ENCODE measurements at places on chromosomes 1 and 21.

DNA sequence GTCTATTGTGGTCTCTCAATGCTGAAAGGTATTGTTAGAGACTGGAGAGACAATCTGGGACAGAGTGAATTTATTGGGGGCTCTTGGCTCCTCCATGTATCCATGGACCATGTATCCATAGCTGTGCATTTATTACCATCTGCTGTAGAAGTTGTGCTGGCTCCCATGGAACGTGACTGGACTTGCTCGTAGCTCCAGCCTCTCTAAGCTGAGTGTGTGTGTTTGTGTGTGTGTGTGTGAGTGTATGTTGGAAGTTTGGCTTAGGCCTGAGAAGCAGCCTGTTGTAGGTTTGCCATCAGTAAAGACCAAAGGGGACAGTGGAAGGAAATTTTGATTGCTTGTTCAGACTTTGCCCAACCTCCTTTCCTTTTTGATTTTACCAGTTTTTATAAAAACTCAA lies 105.7 kb upstream of the USP24 start:
- no peak for DNase-seq

GRCh38 chr1:160400223-160400645 lies at the start of gene VANGL2:
Gene VANGL2, plus strand, starts transcription at chr1:160400564. Its CDS starts 15,274 bp downstream, at chr1:160415838.
- peak; percentile 60 for DNase-seq

DNA sequence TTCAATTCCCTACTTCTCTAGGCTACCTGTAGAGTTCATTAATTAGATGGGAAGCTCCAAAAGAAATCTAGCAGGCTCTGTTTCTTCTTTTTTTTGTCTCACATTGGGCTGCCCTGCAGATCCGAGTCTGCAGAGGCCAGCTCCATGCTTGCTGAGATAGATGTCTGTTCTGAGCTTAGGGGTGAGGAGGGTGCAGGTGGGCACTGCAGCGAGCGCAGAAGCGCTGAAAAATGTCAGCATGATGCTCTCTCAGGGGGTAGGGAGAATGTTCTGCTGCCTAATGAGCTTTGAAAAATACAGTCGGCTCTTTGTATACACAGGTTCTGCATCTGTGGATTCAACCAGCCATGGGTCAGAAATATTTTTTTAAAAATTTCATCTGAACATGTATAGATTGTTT lies 56.8 kb upstream of the KCNA3 start:
- no peak for DNase-seq

GRCh38 chr1:32487182-32487581 lies 22.3 kb downstream of the ZBTB8B start:
- DNase-seq: no peak

- DNase-seq: no peak
Observed at GRCh38 chr1:6599141-6599975, 3.3 kb downstream of the KLHL21 start.

GRCh38 chr21:46320331-46320801 lies 3.3 kb downstream of the C21orf58 start:
- no peak for DNase-seq

DNA sequence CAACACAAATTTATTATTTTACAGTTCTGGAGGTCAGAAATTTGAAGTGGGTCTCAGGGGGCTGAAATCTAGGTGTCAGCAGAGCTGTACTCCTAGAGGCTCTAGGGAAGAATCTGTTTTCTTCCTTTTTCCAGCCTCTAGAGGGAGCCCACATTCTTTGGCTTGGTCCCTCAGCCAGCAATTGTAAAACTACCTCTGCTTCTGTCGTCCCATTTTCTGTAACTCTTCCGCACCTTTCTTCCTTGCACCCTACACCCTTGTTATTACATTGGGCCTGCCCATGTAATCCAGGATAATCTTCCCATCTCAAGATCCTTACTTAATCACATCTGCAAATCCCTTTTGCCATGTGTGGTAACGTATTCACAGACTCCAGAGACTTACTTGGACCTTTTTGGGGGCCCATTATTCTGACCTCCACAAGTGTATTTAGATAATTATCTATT lies 24.8 kb upstream of the THEM4 start:
- no peak for DNase-seq

DNA sequence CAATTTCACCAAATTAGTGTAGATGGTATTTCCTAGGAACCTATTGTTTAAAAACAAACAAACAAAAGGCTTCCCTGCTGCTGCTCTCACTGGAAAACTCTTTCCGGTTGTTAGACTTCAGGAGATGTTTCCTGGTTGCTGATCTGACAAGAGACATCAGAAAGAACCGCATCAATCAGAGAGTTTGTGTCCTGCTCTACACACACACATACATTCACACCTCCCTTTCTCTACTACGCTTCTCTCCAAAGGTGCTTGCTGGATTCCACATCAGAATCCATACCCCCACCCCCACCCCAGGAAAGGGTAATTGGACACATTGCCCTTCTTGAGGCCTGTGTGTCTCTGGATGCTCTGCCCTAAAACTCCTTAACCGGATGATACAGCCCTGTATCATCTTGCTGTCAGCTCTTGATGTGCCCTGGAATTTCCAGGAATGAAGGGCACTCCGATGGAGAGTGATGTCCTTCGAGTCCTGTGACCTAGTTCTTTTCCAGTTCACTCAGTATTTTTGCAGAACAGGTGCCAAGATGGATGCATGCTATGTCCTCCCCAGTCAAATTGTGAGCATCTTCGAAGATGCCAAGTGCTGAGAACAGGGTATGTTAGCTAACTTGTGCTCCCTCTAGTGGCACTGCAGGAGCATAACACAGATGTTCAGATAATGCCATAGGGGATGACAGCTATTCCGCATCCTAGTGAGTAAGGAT lies 113.7 kb upstream of the SLC35F3 start:
- no peak for DNase-seq

DNA sequence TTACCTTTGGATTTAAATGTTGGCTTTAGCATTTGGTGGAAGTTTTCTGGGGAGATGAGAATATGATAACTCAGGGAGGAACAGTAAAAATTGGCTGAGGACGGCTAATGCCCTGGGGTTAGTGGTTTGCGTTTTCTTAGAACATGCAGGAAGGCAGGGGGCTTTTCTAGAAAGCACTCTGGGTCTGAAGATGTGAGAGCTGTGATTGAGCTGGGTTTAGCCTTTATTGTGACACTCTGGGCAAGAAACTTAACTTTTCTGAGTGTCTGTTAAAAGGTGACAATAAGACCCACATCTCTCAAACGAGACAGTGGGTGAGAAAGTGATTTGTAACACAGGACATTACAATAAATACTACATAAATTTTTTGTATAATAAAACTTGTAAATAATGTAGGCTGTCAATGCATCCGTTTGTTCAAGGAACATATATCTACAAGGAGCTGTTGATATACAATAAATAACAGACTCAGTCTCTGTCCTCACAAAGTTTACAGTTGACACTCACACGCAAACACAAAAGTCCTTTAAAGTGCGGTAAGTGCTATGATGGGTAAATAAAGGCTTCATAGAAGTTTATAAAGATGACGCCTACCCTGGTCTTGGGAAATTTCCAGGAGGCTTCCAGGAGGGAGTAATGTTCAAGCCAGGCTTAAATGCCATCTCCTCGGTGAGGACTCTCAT lies 49.5 kb upstream of the MRPS6 start:
- no peak for DNase-seq

GRCh38 chr1:19344372-19344810 lies 32.3 kb downstream of the SLC66A1 start:
- DNase-seq: no peak

DNA sequence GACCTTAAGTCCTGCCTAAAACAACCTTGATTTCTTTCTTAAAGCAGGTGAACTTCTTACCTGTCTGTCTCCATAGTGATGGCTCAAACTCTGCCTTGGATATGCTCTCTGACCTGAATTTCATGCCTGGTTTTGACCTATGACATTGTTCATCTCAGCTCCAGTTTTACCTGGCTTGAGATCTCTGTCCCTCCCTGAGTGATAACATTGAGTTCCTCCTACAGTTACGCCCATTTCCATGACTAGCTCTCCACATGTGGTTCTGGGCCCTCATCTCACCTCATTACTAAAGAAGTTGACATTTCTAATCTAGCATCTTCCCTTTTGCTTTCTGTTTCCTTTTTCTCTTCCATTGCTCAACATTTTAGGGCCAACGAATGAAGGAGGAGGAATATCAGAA lies 233.1 kb downstream of the HHIPL2 start:
- DNase-seq: no peak

GRCh38 chr1:78814176-78814575 lies 164.5 kb downstream of the IFI44 start:
- no peak for DNase-seq

DNA sequence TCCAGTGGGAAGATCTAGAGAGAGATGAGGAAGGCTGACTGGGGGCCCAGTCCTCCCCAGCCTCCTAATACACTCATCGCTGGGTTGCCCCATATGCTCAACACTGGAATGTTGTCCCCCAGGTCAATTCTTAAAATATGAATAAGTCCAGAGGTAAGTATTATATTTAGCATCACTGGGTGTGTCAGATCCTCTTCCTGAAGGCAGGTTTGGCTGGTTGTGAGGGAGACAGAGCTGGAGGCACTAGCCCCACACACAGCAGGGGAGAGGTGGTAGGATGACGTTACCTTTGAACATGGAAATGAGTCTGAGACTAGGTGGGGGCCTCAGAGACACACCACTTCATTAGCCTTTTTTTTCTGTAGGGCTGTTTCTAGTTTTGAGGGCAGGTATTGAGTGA lies 42.6 kb downstream of the SLC44A3 start:
- DNase-seq: no peak

DNA sequence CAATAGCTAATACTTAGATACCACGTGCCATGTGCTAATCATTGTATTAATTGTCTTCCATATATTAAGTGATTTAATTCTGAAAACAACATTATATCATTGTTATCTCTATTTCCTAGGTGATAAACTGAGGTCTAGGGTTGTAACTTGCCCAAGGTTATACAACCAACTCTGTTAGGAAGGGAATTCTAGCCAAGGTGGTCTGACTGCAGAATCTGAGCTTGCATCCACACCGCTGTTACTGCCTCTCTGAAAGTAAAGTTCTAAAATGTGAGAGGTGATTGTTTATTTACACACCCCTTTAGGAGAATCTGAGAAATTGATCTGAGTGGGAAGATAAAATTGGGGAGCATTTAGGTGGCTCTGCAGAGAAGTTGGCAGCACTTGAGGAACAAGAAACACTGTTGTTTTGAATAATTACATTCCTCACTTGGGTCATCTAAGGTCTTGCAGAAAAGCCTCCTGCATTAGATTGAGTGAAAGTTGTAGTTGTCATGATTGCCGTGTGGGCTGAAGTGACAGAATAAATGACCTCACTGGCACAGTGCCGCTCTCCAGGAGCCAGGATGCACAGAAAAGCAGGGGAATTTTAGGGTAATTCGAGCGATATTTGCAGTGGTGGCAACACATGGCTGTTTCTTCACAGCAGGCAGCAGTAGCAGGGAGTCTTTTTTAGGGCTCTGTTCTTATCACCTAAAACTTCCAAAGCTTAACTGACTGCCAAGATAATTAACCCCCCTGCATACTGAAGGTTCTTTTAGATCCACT lies 121.7 kb downstream of the ADGRL4 start:
- DNase-seq: no peak

GRCh38 chr1:84708031-84708430 lies 17.8 kb upstream of the SSX2IP start:
- no peak for DNase-seq

DNA sequence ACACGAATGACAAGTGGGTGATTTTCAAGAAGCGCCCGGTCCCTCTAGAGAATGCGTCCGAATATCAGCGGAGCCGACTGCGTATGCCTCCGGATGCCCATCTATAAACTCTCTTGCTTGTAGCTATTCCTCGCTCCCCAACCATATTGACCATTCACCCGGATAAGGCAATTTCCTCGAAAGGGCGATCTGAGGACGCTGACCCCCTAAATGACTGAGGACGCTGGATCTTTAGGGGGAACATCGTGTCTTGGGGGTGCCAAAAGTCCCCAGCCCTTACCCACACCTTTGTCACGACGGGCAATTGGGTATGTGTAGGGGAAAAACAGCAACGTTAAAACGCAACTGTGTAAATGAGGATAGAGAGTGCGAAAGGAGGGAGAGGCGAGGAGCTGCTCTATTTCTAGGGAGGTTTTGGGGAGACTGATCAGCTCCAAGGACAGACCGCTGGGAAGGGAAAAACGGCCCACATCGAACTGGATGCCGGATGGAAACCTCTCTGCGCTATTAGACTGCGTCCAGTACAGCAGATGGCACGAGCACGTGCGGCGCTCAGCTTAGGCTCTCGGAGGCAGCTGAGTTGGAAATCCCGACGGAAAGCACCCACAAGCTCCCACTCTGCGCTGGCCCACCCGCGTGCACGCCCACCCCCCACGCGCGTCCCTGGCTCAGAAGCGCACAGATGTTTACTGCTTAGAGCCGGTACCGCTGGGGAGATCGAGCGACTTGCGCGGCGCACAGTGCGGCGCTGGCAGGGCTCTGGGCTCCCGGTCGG lies 2.9 kb upstream of the PRRX1 start:
- no peak for DNase-seq

GRCh38 chr1:154186177-154186576 lies 5.7 kb downstream of the TPM3 start:
- DNase-seq: no peak

DNA sequence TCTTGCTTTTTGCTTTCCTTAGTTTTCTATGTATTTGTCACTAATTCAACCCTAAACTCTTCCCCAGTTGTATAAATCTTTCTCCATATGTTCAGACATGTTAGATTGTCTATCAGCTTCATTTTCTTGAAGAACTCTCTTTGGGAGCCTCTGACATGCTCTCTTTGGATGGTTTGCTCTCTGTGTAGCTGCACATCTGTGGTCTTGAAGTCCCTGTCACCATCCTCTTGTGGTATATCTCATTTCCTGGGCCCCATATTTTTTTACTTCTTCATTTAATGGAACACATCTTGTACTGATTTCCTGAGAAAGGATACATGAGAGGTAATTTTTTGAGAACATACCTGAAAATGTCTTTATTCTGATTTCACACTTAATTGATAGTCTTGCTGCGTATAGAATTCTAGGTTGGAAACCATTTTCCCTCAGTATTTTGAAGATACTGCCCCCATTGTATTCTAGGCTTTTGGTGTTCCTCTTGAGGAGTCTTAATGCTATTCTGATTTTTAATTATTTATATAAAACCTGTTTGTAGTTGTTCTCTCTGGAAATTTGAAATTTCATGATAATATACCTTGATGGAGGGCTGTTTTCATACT lies 72.6 kb downstream of the ST3GAL3 start:
- DNase-seq: no peak

DNA sequence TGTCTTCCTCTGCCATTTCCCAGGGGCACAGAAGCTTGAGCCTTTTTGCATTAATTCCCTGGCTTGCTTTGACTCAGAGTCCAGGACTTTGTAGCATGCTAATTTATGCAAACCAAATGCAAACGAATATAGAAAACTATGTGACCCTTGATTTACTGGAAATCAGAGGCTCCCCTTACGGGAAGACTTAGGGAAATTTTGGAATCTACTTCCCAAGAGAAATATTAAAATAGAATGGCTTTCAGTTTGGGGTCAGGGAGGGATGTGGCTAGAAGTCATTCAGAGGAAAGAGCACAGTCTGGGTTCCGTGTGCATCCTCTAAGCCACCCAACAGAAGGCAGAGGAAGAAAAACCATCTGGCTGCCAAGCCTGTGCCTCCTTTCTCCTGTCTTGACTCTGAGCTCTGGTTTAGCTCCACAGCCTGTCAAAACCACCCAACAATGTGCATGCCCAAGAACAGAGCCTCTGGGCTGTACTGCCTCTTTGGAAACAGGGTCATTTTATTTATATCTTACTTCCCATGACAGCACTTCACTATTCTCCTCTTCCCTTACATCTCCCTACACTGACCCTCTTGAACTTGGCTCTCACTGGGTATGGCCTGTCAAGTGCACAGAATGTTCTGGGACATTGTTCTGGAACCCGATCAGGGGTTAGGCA lies 30.1 kb downstream of the ATF3 start:
- no peak for DNase-seq

Data from vagina (tissue), 2 donors.